ENCODE measurements at places on chromosomes 5 and 9.

DNA sequence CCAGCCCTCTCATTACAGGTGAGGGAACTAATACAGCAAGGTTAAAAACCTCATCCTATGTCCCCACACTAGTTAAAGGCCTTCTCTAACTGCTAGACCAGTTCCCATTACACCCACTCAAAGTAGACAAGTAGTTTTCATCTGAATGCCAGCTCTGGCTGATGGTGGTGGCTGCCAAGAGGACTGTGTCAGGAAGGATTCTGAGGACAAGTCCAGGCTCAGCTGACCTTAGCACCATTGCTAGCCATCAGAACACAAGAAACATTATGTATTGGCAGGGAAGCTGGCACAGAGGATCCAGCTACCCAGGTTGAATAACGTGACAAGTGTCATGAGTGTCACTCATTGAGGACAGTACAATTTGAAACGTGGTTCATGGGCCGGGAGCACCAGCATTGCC is 163.4 kb downstream of the HSD17B3 start:
- DNase-seq: no peak

GRCh38 chr5:73981704-73982103 is 355.7 kb downstream of the ARHGEF28 start:
- DNase-seq: no peak

- no peak for DNase-seq
Observed at GRCh38 chr5:80191991-80192398, 63.9 kb downstream of the SERINC5 start.

DNA sequence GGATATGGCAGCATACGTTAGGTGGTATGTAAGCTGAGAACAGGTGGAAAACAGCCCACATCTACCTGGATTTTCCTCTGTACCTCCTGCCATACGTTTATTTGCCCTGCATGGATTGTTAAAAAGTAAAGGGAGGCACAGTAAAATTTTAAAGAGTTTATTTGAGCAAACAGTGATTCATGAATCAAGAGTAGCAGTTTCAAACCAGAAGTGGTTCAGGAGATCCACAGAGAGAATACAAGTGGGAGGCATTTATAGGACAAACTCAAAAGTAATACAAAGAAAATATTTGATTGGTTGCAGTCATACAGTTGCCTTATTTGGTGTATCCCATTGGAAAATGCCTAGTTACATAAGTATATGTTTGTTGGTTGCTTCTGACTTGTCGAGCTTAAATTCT is 117.6 kb downstream of the FAM170A start:
- no peak for DNase-seq
